ENCODE measurements at places on chromosomes 5 and 9.
A peak's percentile ranks its signal among the peaks of the same experiment; 100 is the strongest.

DNA sequence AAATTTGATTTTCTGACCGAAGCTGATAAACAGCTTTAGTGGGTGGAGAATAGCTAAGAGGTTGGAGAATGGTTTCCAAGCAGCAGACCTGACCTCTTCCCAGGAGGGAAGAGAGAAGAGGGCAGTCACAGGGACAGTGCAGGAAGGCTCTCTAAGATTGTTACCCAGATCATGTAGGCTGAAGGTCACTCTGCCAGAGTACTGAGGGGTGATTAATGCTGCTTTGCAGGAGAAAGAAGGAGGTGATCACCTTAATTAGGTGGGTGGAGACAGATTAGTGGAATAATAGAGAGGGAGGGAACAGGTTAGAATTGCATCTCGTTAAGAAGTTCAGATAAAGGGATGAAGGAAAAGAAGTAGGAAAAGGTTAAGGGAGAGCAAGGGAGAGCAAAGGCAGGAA is 440.5 kb downstream of the BRINP1 start:
- no peak for DNase-seq

DNA sequence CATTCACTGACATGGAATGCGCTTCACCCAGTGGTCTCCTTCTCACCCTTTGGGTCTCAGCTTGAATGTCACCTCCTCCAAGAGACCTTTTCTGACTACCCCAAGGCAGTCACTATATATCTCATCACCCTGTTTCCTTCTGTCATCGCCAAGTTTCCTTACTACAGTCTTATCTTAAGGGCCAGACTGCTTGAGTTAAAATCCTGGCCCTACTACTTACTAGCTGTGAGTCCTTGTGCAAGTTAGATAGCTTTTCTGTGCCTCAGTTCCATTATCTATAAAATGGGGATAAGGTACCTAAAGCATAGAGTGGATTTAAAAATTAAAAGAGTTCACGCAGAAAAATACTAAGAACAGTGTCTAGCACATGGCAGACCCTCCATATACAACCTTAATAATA is 132.4 kb downstream of the GABBR2 start:
- DNase-seq = no peak

- DNase-seq = no peak
Observed at GRCh38 chr5:42545038-42545437, 121.8 kb downstream of the GHR start.

DNA sequence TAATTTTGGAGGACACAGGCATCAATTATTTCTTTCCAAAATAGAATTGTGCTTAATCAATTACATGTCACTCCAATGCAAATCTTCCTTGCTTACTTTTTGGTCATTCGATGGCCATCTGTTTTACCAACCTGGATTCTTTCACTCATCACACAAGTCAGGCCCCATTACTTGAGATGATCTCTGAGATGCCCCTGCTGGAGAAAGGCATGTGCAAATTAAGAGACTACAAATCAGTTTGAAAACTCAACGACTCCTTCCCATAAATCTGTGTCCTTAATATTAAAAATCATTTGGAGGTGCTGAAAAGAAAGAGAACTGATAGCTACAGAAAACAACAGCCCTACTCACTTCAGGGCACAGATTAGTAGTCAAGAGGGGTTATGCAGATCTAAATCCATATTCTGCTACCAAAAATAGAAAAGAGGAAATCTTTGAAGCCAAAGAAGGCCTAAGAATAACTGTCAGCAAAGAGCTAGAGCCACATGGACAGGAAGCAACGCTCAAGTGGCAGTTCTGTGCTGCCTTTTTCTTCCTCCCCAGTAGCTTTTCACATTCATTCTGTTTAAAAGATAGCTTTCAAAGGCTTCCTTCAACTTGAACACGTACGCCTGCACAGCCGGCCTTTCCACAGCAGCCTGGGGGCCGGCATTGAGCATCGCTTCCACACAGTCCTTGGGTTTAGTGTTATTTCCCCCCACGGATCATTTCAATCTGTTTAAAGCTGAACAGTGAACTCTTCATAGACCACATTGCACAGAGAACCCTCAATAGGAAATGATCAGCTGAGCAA is 79.3 kb upstream of the MAP3K1 start:
- no peak for DNase-seq

DNA sequence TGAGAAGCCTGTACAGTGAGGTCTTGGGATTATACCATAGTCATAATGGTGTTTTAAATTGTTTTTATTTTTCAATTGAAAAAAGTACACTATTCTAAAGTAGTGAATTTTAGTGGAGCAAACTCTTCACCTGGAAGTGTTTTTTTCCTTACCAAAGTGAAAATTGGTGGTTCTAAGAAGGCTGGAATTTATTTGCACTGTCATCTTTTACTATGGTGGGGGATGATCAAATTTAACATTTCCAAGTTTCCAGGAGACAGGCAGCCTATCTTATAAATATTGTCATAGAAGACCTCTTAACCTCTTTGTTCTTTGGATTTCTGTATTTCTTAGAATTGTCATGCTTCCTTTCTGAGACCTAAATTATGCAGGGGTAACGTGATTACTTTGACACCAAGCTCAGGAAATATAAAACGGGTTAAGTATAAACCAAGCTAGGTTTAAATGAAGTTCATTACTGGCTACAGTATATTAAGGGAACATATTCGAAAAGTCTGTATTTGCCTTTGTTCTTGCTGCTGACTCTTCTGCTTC is 20.2 kb downstream of the NDFIP1 start:
- DNase-seq = no peak

- DNase-seq = no peak
Observed at GRCh38 chr5:14415024-14415697, 166.4 kb upstream of the OTULINL start.

- DNase-seq = no peak
Observed at GRCh38 chr5:147805030-147805454, 22.5 kb upstream of the JAKMIP2 start.

DNA sequence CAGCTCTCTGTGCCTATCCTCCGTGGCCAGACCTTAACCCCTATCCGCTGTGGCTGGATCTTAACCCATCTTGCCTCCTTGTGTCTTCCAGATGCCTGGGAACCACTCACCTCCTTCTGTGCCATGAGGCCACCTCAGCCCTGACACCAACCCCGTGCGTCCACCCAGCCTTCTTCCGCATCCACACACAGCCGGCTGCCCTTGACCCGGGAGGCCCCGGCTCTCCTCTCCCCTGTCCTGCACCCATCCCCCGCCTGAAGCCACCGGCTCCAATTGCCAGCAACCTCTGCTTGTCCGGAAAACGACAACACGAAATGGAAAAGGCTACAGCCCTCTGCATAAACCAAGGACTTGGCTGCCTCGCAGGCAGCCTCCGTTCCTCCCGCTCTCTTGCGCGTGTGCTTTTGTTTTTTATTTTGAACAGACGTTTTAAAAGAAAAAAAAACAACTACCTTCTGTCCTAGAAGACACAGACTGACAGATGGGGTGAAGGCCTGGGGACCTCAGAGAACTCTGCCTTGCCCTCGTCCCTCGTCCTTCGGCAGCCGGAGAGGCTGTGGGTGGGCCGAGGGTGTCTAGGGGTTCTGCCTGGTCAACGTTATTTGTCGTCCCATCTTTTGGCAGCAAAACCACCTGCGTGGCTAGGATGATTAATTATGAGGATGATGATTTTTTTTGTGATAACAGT is 32.5 kb upstream of the HMCN2 start:
- no peak for DNase-seq

- DNase-seq = no peak
Observed at GRCh38 chr5:76425928-76426804, 23.1 kb downstream of the IQGAP2 start.

DNA sequence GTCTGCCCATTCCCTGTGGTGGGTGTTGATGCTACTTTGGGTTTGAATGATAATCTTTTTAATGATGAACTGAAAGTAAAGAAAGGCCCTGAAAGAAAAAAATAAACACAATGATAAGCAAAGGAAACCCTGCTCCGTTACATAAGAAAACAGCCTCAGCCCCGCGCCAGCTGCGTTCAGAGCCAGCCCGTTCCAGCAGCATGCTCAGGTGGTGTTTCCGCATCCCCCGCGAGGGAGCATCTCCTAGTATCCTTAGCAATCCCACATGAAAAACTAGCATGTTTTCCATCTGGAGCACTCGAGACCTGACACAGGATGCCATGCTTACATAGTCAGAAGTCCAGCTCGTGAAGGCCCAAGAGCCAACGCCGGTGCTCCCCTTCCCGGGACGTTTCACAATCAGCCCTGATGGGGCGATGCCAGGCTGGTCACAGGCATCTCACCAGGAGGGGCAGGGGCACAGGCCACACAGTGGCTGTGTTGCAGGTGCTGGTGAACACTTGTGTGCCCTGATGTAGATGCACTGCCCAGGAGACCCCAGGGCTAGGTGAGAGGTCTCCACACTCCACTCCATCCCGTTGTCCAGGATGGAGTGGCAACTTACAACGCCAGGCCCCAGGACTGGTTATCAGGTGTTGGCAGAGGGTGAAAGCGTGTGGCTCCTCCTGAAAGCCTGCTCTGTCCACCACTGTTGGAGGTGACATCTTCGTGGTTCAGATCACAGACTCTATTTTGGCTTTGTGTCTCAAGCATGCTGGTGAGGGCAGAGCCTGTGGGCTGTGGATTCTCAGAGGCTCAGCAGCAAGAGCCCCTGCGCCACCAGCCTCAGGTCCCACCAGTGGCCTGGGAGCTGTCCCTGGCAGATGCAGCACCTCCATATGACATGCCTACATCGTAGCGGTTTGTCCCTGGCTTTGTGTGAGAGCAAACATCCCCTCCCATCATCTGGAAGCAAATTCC is 246.8 kb upstream of the IRX1 start:
- no peak for DNase-seq

- DNase-seq = no peak
Observed at GRCh38 chr5:152170350-152170749, 234.7 kb downstream of the NMUR2 start.

GRCh38 chr9:116316246-116316645 is 162.7 kb downstream of the PAPPA start:
- no peak for DNase-seq

GRCh38 chr5:74304536-74304935 is 336.0 kb downstream of the ENC1 start:
- no peak for DNase-seq

DNA sequence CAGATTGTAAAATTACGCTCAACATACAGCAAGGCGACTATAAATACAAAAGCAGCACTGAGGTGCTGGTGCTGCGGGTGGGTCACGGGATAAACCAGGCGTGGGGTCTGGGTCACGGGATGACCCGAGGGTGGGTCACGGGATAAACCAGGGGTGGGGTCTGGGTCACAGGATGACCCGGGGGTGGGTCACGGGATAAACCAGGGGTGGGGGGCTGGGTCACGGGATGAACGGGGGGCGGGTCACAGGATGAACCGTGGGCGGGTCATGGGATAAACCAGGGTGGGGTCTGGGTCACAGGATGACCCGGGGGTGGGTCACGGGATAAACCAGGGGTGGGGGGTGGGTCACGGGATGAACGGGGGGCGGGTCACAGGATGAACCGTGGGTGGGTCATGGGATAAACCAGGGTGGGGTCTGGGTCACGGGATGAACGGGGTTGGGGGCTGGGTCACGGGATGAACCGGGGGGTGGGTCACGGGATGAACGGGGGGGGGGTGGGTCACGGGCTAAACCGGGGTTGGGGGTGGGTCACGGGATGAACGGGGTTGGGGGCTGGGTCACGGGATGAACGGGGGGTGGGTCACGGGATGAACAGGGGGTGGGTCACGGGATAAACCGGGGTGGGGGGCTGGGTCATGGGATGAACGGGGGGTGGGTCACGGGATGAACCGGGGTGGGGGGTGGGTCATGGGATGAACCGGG is 30.2 kb upstream of the SLC9A3 start:
- DNase-seq = no peak

DNA sequence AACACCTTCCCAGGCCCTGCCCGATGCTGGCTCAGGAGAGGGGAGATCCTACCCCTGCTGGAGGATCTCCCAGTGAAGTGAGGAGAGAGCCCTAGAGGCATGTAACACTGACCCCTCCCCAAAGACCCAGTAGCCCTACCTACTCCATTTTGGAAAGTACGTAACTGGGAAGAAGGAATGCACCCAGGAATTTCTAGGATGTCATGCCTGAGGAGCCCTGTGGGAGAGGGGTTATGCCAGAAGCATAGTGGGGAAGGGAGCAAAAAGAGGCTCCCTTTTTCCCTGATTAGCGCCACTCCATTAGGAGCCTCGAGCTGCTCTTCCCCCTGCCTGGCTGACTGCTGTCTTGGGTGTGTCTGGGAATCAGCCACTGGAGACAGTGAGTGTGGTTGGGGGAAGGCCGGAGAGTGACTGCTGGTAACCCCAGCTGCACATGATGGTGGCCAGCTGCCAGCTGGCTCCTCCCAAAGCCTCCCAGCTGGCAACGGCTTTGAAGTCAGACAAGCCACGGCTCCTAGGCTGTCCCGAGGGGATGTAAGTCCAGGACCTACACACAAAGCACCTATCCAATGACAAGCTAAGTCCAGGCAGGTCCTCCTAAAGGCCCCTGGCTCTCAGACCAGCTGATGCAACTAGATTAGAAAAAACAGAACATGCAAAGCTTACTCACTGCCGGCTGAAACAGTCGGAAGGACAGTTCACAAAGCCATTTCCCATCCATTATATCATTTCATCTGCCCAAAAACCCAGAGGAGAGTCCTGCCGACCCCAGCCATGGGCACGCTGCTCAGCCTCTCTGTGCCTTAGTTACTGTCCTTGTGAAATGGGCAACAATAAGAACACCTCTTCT is 136.5 kb upstream of the ABCA1 start:
- peak; percentile 84 for DNase-seq

GRCh38 chr5:111134864-111135263 is 42.7 kb downstream of the WDR36 start:
- no peak for DNase-seq

- DNase-seq = no peak
Observed at GRCh38 chr9:1729631-1730030, 285.5 kb upstream of the SMARCA2 start.

DNA sequence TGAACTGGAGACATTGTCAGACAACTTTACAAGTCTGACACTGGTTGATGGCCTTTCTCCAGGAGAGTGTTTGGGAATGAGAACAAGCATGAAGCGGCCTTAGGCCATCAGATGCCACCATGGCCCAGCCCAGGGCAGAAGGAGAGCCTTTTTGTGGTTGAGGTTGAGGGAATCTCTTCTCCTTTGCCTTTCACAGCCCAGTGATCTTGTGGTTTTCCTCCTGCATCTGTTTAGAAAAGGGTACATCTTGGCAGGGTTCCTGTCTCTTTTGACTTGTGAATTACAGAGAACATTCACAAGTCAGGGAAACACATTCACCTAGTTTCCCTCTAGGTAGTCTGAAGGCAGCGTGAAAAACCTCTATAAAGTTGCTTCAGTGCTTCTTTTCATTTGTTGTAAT is 27.5 kb downstream of the DMRT2 start:
- DNase-seq = no peak

- no peak for DNase-seq
Observed at GRCh38 chr5:144504929-144505577, 334.4 kb downstream of the KCTD16 start.

GRCh38 chr5:6791031-6791430 is 77.8 kb downstream of the TENT4A start:
- DNase-seq = no peak

DNA sequence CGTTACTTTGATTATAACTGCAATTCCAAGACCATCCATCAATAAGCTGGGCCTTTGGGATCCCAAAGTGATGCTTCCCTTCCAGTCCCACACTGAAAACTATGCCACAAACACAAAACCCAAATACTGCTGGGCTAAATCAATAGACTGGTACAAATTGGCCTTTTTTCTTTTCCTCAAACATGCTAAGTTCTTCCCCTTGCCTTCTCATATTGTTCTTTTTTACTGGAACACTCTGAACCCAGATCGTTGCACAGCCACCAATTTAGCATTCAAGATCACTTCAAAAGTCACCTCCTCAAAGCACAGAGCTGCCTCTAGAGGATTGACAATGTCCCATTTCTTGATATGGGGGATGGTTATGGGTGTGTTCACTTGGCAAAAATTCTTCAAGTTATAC is 66.0 kb downstream of the ACTL7B start:
- DNase-seq = no peak

GRCh38 chr9:23850690-23851629 is 24.9 kb upstream of the ELAVL2 start:
- no peak for DNase-seq

All from hepatic stellate cell (primary cell).